ENCODE measurements at places on chromosomes 6 and 20. TPM values are rescaled to one million over a fixed set of nuclear protein-coding genes. Genes with fewer than 3 reads are reported as not detected.

DNA sequence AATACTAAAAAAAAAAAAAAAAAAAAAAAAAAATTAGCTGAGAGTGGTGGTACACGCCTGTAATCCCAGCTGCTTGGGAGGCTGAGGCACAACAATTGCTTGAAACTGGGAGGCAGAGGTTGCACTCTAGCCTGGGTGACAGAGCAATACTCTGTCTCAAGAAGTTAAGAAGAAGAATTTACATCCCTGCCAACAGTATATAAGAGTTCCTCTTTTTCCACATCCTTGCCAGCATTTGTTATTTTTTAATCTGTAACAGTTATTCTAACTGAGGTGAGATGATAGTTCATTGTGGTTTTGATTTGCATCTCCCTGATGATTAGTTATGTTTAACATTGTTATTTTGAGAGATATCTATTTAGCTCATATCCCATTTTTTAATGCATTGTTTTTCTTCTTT, 20.3 kb upstream of the DYNLRB1 start:
- DNase-seq, result no peak

DNA sequence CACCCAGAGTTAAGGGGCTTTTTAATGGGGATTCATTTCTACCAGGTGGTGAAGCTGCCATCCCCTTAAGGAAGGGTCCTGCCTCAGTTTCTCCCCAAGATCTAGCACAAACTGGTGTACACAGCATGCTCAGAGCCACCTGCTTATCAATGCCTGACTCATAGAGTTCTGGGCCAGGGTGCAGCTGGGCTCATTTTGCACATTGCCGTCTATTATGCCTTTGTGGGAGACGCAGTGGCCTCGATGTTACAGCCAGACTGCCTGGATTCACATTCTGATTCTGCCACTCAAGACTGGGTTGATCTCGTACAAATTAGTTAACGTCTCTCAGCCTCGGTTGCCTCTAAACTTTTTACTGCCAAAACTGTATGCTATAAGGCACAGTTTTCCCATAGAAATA, 365.7 kb downstream of the ZFAND3 start:
- DNase-seq, result no peak

DNA sequence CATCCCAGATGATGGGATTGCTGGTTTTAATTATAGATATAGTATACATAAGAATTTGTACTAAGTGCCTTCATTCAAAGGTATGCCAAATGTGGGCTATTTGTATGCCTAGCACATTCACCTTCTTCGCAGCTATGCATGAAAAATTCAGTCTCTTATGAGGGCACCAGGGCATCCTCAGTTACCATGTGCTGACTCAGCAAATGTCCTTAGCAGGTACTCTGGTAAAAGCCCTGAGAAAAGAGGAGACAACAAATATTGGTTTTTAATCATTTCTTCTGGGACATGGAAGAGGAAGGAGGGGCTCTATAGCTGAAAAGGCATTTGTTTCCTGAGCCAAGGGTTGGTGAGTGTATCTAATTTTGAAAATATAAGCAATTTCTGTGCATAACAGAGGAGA, 258.1 kb upstream of the BMP2 start:
- no peak for DNase-seq

DNA sequence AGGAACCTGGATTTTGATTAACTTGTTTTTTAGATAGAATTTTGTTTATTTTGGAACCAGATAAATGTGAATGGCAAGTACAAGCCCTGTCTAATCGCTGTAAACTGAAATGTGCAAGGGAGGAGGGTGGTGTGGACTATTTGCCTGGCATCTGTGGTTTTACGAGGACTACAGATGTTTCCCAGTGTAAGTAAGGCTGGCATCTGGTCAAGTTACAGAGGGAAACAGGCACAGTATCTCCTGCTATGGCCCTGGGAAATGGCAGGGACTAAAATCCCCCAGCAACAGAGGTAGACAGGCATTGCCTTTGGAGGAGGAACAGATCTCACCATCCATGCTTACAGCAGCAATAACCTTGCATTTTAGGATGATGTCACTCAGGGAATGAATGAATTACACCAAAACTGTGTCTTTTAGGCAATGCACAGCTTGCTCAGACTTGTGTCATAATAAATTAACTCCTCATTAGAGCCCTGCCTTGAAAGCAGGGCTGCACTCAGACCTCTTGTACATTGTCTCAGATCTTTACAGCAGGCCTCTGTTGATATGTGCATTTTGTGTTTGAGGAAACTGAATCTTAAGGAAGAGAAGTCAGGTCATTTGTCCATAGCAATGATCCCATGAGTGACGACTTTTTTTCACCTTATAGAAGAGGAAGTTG, 96.2 kb downstream of the TCP11 start:
- DNase-seq, result no peak

GRCh38 chr6:95917034-95917433, 98.7 kb upstream of the FUT9 start:
- DNase-seq, result peak; percentile 39

GRCh38 chr6:163775313-163775712, 360.8 kb downstream of the QKI start:
- DNase-seq, result no peak

DNA sequence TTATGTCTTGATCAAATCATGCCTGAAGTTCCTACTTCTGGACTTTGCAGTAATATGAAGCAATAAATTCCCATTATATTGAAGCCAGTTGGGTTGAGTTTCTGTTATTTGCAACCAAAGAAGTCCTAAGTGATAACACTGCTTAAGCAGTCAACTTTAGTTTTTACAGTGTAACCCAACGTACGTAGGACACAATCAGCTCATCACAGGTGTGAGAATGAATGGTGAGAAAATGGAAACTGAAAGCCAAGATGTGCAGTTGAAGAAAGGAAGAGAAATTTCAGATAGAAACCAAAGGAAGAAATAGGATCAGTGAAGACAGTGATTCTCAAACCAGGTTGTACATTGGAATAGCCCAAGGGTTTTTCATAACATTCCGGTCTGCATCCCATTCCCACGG, 211.4 kb upstream of the ZFP64 start:
- no peak for DNase-seq

DNA sequence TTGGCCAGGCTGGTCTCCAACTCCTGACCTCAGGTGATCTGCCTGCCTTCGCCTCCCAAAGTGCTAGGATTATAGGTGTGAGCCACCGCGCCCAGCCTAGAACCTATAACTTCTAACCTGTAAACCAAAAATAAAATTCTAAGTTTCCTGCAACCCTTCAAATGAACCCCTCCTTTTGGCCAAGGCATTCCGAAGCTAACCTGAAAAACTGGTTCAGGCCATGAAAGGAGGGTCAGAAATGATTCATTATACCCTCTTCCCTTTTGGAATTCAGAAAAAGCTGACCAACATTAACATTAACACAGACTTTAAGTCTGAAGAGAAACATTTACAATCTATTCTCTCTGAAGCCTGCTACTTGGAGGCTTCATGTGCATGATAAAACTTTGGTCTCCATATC, 165.1 kb downstream of the TINAG start:
- peak; percentile 24 for DNase-seq

- no peak for DNase-seq
Observed at GRCh38 chr6:112183271-112183671, 71.1 kb downstream of the LAMA4 start.

VNN1 gene
- total RNA-seq, result 12.4 TPM

MCM9 gene
- 17.3 TPM for total RNA-seq

ASCC3 gene
- 45.6 TPM for total RNA-seq

RAMACL gene
- total RNA-seq, result 2.2 TPM

CDSN gene
- total RNA-seq, result 0.35 TPM

LGSN gene
- not detected for total RNA-seq
